ENCODE measurements at places on chromosomes 11 and 22.
A peak's percentile ranks its signal among the peaks of the same experiment; 100 is the strongest.

DNA sequence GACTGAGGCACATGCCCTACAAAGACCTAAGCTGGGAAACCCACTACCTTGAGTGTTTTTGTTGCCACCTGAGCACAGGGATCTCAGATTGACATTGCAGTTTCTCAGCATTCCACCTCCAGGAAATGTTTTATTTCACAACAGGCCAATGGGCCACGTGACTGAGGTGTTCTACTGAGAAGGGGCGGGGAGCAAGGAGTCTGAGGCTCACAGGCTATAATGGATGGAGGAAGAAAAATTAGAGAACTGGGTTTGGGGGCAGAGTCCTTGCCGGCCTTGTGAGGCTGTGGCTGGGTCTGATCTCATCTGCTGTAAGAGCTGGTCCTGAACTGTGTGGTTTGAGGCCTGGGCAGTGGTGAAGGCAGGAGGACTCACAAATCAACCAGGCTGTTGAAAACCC is 40.7 kb downstream of the ZNF202 start:
- no peak for DNase-seq

- DNase-seq, result no peak
These were observed 75.1 kb downstream of the KIRREL3 start for GRCh38 chr11:126925321-126926093.

- peak; percentile 4 for DNase-seq
These were observed 18.8 kb downstream of the DDX25 start for GRCh38 chr11:125923012-125923579.

DNA sequence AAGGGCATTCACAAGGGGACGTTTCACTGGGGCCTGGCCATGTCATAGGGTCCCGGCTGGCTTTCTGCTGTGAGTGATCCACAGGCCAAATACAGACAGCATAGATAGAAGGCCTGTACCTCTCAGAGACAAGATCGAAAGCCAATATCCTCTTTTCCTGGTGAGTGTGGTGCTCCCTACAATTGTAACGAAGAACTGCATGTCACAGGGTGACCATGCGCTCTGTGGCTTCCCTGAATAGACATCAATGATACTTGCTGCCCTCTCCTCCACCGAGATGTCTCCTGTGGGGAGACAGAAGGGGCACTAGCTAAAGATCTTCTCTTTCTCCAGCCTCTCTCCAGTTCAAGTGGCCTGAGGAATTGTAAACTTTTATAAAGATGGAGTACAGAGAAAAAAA is 226.1 kb upstream of the POU2AF2 start:
- DNase-seq, result no peak

DNA sequence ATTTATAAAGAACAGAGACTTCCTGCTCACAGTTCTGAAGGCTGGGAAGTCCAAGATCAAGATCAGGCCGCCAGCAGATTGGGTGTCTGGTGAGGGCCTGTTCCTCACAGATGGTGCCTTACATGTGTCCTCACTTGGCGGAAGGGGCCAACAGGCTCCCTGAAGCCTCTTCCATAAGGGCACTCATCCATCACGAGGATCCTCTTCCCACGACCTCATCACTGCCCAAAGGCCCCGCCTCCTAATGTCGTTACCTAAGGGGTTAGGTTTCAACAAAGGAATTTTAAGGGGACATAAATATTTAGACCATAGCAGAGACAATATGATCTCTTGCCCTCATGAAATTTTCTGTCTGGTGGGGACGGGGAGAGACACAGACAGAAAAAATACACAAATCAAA is 18.6 kb downstream of the TP53AIP1 start:
- no peak for DNase-seq

GRCh38 chr11:45022294-45023064 is 71.8 kb upstream of the TP53I11 start:
- no peak for DNase-seq

DNA sequence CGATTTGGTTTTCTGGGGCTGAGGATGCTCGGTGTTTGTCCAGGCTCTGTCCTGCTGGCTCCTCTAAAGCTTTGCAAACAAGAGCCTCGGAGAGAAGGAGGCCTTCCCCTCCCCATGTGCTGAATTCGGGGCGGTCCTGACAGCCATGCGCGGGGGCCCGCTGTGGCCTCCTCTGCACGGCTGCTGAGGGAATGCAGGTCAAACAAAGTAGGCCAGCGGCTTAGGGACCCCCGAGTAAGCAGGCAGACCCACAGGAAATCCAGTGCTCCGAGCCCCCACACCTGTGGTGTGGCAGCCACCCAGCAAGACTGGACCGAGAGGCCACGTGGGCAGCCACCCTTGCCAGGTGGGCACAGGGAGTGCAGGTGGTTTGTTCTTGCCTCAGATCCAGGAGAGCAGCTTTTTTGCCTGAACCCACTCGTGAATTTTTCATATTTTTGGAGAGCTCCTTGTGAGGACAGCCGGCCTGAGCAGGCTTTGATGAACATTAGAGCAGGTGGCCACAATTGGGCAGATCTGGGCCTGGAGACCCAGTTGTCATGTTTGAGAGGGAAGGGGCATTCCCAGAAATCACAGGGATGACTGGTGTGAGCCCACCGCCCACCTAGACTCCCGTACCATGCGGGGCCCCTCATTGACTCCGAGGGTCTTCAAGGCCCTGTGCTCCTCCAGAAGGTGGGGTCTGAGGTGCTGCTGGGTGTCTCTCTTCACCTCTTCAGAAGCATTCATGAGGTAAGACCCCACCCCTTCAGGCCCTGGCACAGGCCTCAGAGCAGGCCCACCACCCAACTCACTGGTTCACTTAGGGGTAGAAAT is 43.0 kb upstream of the KCNQ1OT1 start:
- no peak for DNase-seq

DNA sequence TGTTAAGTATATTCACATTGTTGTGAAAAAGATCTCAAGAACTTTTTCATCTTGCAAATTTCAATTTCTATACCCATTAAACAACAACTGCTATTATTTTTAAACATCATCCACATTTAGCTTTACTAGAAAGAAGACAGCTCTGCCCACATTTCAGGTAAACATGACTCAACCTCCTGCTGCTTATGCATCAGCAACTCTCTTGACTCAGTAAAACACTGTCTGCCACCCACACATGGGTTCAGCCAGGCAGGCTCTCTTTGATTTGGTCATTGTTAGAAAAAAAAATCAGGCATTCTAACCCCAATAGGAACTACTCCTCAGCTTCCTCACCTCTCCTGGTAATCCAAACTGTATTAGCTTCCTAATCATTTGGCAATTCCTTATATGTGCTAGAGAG is 5.1 kb upstream of the ENDOD1 start:
- DNase-seq, result no peak

- no peak for DNase-seq
These were observed 101.4 kb downstream of the ZBTB16 start for GRCh38 chr11:114160894-114161293.

DNA sequence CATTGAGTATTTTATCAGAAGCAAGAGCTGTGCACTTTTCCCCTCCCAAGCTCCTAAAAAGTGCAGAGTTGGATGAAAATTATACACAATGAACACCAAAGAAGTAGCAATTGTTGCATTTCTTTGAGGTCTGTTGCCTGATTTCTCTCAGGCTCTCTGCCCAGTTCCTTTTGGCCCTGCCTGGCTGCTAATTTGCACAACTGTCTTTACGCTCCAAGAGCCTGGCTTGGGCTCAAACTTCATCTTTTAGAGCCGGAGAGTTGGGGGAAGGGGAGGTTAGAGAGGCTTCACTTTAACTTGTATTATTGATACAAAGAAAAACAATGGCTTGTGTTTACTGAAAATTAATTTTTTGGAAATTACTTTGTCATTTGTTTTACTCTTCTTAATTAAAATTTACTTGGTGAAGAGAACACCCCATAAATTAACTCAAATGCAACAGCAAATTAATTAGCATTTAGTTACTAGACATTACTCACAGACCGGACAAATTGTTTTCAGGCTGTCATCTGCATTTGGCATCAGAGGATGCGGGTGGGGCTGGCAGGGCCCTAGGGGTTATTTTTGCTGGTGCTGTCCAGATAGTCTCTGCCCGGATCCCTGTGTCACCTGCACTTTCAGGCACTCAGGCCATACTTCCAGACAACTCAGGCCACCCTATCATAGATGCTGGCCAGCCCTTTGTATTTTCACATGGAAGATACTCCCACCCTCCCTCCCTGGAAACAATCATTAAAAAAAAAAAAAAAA is 407.3 kb downstream of the NXPE2 start:
- DNase-seq, result no peak

DNA sequence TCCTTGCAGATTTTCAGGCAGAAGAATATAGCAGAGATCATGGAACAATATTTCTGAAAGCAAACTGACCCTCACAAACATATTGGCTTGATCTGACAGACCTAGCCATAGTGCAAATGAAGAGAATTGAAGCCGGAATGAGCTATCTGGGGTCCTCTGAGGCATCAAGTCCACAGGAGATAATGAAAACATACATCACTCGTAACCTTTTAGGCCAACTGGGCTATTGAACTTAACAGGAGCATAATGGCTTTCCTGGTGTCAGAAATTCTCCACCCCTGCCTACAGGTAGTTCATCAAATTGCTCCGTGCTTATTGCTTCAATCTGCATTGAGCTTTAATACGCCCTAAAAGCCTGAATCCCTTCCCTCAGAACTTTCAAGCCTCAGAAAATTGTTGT is 1414.6 kb upstream of the TENM4 start:
- DNase-seq, result no peak

- no peak for DNase-seq
These were observed 20.3 kb downstream of the ARFGAP2 start for GRCh38 chr11:47156333-47156732.

- DNase-seq, result no peak
These were observed 12.0 kb downstream of the BRD1 start for GRCh38 chr22:49815641-49816091.

- DNase-seq, result no peak
These were observed 78.2 kb downstream of the FAM76B start for GRCh38 chr11:95711162-95711944.

DNA sequence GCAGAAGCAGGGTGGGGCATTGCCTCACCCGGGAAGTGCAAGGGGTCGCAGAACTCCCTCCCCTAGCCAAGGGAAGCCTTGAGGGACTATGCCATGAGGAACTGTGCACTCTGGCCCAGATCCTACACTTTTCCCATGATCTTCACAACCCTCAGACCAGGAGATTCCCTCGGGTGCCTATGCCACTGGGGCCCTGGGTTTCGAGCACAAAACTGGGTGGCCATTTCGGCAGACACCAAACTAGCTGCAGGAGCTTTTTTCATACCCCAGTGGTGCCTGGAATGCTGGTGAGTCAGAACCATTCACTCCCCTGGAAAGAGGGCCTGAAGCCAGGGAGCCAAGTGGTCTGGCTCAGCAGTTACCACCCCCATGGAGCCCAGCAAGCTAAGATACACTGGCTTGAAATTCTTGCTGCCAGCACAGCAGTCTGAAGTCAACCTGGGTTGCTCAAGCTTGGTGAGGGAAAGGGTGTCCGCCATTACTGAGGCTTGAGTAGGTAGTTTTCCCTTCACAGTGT is 573.7 kb upstream of the ANO3 start:
- no peak for DNase-seq

GRCh38 chr11:108559340-108559739 is 34.2 kb downstream of the EXPH5 start:
- no peak for DNase-seq

- no peak for DNase-seq
These were observed 19.6 kb downstream of the RHOD start for GRCh38 chr11:67076202-67076601.

DNA sequence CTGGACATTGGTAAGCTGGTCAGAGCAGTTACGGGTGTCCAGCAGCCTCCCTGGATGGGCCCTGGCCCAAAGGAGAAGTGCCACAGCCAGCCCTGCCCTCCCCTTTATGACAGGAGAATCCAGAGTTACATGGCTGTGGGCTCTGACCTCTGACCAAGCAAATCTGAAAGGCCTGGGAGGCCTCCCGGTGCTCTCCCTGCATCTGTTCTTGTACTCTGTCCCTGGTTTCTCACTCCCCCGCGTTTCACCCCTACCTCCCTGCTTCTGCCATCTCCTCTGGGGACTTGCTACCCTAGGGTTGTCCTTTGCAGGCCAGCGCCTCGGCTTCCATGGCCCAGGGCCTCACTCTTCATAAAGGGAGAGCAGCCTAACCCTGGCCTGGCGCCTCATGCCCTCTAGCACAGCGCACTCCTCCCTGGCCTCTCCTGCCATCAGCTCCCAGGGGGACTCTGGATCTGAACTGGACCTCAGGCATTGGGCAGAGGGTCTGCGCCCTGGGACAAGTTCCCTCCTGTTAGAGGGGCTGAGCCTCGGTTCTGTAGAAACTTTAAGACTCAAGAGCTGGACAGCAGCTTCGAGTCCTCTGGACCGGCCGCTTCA is 10.7 kb downstream of the PICK1 start:
- no peak for DNase-seq

GRCh38 chr11:71064702-71065515 is 187.5 kb downstream of the SHANK2 start:
- DNase-seq, result no peak

- no peak for DNase-seq
These were observed 23.9 kb upstream of the PANX2 start for GRCh38 chr22:50146439-50147238.

DNA sequence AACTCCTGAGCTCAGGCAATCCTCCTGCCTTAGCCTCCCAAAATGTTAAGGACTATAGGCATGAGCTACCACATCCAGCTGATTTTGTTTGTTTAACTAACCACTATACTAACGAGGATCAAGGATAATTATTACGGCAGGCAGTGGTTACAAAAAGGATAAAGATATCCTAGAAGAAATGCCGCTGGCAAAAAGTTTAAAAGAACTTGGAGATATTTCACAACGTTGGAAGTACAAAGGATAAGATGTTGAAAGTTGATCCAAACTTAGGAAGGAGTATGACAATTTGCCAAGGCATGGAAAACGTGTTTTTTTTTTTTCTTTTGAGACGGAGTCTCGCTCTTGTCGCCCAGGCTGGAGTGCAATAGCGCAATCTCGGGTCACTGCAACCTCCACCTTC is 13.4 kb downstream of the AP5B1 start:
- DNase-seq, result no peak

DNA sequence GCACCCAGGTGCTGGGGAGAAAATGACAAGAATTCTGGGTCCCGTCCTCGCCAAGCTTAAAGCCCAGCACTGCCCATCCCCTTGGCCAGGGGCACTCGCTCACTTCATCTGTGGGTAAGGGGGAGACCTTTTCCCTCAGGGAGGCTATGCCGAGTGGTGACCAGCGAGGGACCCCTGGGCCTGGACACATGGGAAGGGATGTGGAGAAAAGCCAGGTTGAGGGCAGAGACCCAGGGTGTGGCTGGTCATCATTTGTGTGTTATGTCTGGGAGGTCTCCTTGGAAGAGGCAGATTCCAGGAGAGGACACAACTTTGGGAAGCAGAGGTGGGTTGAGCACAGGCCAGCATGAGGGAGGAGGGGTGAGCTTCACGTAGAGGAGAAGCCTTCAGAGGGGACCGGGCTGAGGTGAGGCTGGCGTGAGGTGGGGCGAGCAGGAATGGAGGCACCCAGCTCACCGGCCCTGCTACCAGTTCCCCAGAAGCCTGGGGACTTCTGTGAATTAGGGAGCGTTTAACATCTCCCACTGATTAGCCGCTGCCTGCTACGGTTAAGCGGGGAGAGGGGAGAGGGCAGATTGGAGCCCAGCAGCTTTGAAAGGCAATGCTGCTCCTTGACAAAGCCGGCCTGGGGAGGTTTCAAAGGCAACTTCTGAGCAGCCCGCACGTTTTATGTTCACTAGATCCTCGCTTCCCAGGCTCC is 25.8 kb upstream of the NECTIN1 start:
- DNase-seq, result no peak

- no peak for DNase-seq
These were observed 5.5 kb downstream of the ZC3H12C start for GRCh38 chr11:110098645-110099044.

GRCh38 chr11:13102513-13102840 is 93.4 kb downstream of the RASSF10 start:
- no peak for DNase-seq

GRCh38 chr11:13040969-13041561 is 31.9 kb downstream of the RASSF10 start:
- DNase-seq, result no peak

GRCh38 chr11:128757235-128757711 is 63.4 kb downstream of the FLI1 start:
- DNase-seq, result no peak

All from NCI-H2081 treated with DMSO at 0.1 percent for 48 hours (cell line).